ENCODE measurements at places on chromosomes 7 and 10.

GRCh38 chr10:2909921-2910320 is 157.4 kb upstream of the PFKP start:
- no peak for DNase-seq

DNA sequence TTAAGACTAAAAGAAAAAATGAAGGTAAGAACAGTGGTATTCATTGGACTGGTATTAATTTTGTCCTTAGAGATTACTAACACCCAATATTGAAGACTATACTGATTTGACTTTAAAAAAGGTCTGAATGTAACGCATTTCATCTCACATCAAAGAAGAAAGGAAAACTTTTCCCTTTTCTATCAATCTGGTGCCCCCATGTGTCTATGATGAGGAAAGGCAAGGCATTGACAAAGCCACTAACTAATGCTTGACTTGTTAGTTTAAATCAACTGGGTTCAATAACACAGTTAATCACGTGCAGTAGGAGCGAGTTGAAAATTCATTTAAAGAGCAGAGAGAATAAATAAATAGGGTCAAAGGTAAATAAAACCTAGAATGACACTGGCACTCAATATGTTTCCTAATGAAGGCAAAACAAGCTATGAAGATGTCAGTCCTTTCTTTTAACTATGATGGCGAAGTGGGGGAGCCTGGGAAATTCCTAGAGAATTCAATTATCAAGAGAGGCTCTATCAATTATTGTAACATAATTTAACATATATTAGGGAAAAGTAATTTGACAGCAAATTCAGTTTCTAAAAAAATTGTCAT is 180.9 kb downstream of the ANK3 start:
- peak; percentile 55 for DNase-seq

DNA sequence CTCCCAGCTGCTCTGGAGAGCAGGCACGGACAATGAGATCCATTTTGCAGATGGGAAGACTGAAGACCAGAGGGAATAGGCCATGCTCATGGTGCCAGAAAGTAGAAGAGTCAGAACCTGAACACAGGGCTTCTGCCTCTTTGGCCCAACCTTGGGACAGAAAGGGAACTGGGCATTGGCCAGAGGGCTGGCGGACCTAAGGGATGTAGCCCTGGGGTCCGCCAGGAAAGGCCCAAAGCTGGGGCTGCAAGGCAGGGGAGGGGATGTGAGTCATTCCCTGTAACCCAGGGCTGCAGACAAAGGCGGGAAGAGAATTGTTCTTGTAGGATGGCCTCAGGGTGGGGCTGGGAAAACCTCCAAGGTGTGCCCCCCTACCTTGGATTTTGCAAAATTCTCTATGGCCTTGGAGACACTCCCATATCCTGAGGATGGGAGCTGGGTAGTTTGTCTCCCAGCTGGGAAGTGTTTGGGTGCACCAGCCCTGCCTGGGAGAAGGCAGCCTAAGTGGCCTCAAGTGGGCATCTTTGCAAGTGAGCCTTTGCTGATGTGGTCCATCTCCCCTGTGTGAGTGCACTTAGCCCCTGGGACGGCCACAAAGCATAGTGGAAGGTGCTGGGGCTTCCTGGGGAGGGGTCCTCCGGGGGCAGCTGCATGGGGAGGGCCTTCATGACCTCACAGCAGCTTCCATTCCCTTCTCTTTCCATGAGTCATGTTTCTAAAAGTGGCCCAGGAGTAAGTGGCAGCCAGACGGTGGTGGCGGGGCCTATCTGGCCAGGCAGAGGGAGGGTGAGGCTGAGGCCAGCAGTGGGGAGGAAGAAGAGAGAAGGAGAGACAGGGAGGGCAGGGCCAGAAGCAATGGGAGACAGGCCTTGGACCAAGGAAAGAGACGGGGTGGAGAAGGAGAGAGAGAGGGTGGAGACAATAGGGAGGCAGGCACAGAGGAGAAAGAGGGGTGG is 9.2 kb downstream of the AQP1 start:
- no peak for DNase-seq

DNA sequence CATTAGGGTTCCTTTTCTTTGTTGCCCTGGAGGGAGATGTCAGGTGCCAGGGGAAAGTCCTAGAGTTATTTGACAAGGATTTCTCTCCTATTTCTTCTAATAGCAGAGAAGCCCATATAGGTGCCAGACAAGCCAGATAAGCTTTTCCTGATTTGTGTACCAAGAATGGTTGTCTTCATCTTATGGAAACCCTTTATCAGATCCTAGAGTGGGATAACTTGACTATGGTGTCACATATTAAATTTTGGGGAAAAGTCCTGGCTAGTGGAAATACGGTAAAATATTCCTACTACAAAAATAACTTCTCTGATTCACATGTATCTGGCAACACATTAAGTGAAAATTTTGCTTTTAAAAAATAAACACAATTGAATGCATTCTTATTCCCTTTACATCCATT is 1.2 kb downstream of the OR2A12 start:
- no peak for DNase-seq

- DNase-seq, result no peak
Observed at GRCh38 chr7:1567896-1568510, 1.8 kb downstream of the PSMG3 start.

- no peak for DNase-seq
Observed at GRCh38 chr10:131963350-131963749, 18.4 kb downstream of the BNIP3 start.

GRCh38 chr10:111836571-111836970 is 347.0 kb downstream of the GPAM start:
- DNase-seq, result no peak

- DNase-seq, result no peak
Observed at GRCh38 chr10:29346296-29347001, 57.6 kb downstream of the LYZL1 start.
